Epithelial cell of prostate (primary cell): ENCODE measurements at places on chromosomes 1 and 21.

- no peak for DNase-seq
Observed at GRCh38 chr1:158506369-158506987, 34.5 kb downstream of the OR10R2 start.

GRCh38 chr1:87044840-87045239 lies 130.4 kb downstream of the HS2ST1 start:
- DNase-seq = no peak

- DNase-seq = no peak
Observed at GRCh38 chr1:33237579-33237978, 18.7 kb upstream of the ZNF362 start.

GRCh38 chr1:59215766-59216291 lies 81.1 kb upstream of the FGGY start:
- peak; percentile 6 for DNase-seq

GRCh38 chr1:229844675-229845074 lies 218.6 kb downstream of the URB2 start:
- DNase-seq = no peak

- DNase-seq = no peak
Observed at GRCh38 chr1:29697391-29697780, 461.1 kb downstream of the PTPRU start.
